ENCODE measurements at places on chromosomes 6 and 20.

DNA sequence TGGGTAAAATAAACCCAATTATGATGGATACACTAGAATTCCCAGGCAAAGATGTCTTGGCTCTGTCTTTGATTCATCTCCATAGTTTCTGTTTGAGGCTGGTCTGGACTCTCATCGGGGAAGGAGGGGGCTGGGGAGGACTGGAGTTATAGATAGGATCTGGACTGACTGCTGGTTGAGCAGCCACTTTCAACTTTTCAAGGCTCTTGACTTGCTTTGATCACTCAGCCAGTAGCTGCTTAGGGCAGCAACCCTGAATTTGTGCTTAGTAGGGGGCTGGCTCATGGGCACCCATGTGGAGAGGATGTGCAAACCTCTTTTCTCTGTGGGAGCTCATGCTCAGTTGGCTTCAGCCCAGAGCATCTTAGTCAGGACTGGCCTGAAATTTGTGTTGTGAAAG is 114.0 kb upstream of the NEDD9 start:
- no peak for ATAC-seq

DNA sequence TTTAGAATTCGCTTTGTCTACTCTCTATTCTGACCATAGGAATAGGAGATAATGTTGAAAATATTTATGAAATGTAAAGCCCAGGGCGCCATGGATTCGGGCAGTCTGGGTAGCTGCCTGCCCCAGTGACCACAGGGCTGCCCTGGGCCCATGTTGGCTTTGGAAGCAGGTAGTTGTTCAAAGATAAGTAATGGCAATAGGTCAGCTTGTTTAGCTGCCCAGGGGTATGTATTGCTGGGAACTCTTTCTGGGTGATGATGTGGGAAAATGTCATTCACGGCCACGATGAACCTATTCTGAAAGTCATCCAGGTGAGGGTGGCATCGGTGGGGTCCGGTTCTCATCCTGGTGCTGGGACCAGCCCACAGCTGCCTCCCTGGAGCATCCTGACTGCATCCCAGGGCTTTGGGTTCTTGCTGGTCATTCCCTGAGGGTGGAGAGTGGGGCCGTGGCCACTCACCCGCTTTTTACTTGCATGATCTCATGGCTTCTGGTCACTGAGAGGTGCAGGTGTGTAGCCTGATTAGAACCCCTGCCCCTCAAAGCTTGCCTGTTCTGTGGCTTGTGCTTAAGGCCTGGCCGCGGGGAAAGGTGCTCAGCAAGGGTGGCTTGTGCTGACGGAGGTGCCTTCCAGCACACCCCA is 102.8 kb downstream of the ERMARD start:
- ATAC-seq = no peak

DNA sequence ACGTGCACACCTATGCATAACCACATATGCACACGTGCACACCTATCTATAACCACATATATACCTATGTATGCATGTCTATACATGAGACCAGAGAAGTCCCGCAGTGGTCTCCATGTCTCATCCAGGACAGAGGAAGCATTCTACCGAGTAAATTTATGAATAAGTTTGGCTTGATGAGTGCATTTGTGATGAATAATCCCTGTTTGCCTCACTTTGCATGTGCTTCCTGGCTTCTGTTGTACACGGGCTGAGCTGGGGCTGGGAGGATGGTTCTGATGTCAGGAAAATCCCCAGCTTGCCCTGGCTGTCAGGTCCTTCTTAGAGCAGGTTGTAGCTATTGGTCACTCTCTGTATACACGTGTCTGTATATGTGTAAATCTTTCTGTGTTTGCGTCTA is 157.6 kb upstream of the RPS6KA2 start:
- no peak for ATAC-seq

DNA sequence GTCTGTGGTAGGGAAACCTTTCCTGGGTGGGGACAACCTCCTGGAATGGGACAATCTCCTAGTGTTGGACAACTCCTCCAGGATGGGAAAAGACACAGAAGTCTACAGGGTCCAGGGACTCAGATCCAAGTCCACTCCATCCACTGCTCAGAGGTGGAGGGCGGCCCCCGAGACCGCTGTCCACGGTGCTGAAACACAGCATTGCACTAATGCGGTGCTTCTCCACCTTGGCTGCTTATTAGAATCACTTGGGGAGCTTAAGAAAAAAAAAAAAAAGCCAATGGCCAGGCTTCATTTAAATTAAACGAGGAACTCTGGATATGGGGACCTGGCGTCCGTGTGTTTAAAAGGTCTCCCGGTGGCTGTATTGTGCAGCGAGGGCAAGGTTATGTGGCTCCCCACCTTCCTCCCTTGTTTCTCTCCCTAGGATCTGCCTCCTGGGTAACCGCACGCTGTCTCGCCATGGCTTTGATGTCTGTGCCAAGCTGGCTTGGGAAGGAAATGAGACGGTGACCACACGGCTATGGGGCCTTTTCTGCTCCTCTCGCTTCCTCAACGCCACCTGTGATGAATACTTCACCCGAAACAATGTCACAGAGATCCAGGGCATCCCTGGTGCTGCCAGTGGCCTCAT is 12.0 kb downstream of the SLC12A5 start:
- no peak for ATAC-seq

- peak; percentile 59 for ATAC-seq
These were observed 67.2 kb upstream of the TNFRSF21 start for GRCh38 chr6:47376930-47377329.

DNA sequence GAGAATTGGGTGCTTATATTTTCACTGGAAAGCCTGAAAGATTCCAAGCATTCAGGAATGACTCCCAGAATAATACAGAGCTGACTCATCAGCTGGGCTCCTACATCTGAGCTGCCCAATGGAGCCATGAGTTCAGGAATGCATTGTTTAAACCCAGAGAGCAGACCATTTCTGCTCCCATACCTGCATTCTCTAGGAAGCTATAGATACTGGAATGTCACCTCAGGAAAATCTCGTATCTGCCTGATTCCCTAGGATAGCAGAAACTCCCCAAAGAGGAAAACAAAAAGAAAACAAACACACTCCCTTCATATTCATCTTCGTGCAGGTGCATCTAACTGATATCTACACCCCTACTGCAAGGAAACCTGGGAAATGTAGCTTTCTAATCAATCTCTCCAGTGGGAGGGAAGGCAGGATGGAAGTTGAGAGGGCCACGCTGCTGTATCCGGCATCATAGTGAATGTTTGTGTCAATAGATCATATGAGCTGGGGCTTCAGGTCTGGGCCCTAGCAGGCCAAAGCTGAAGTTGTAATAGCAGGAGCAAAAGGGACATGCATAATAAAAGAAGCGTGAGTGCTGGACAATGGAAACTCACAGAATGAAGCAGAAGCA is 8.2 kb upstream of the SLC2A12 start:
- no peak for ATAC-seq

DNA sequence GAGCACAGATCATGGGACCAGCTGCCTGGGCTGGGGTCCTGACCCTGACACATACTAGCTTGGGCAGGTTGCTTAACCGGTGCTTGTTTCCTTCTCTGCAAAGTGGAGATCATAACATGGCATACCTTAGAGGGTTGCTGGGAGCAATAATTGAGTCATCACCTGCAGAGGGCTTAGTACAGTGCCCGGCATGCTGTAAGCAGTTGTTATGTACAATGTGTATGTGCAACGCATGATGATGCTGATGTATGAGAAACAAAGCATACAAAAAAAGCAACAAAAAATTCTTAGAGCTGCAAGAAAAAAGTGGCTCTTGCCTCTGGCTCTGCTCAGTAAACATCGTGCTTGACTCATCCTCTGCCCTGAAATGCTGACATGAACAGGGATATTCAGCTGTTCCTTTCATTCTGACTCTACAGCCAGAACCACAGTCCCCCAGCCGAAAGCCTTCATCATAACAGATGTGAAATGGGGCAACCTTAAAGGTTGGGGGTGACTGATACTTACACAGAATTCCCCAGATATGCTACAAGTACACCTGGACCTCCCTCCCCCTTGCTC is 91.7 kb downstream of the CLIC5 start:
- ATAC-seq = peak; percentile 85

GRCh38 chr20:36632147-36632486 is 13.9 kb downstream of the SLA2 start:
- ATAC-seq = no peak

GRCh38 chr6:143498428-143498827 is 13.1 kb downstream of the FUCA2 start:
- no peak for ATAC-seq

- ATAC-seq = no peak
These were observed 42.8 kb downstream of the INSM1 start for GRCh38 chr20:20410678-20411077.

DNA sequence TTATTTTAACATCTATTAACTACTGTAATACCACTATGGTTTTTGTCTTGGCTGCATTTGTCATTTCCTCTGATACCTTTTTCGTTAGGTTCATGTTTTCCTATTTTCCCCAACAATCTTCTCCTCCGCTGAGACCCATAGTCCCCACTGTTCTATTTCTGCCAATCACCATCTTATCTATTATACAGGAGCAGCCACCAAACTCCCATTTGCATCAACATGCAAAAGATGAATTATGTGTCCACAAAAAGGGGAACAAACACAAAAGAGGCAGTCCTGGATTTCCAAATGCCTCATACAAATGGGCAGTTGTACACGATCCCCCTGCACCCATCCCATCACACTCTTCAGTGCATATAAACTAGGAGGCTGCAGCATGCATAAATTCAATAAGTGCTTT is 121.7 kb upstream of the MYLIP start:
- ATAC-seq = no peak

DNA sequence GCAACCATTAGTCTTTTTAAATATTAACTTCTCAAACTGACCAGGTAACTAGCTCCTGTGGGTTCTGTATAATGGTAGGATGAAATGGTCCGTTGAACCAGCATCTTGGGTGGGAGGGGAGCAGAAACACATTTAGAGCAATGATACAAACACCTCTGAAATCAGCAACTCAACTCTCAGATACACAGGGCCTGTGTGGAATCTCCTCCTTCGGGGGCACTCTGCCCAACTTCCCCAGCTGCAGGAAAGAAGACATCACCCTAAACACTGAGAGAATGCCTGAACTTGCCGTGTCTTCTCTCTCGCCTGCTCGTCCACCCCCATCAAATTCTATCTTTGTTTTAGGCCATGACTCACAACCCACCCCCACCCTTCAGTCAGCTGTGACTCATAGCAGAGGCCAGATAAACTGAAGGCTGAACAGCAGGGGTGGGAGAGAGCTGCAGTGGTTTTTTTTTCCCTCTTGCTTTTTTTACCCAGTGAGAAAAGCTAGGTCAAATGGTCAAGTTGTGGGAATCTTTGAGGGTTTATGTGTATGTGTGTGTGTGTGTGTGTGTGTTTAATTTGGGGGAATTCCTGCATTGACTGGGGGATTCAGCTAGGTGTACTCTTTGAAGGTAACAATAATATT is 593.4 kb upstream of the JAG1 start:
- peak; percentile 61 for ATAC-seq

DNA sequence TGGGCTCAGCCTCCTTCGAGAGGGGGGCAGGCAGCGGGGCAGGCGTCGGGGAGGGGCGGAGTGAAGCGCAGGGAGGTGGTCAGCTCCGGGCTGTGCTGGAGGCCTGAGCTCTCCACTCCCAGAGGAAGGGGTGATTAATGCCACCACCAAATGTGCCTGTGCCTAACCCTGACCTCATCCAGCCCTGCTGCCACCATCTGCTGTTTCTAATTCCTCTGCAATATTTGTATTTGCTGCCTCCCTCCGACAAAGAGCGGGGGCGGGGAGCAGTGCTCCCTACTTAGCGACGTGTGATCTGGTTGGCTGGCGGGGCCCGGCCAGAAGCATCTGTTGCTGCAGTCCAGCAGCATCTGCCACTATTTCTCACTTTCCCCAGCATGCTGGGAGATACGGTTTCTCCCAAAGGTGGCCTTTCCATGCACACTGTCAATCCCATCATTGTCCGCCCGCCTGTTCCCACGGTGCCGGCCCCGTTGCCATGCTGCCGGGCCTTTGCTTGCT is 47.0 kb downstream of the DLL1 start:
- no peak for ATAC-seq

DNA sequence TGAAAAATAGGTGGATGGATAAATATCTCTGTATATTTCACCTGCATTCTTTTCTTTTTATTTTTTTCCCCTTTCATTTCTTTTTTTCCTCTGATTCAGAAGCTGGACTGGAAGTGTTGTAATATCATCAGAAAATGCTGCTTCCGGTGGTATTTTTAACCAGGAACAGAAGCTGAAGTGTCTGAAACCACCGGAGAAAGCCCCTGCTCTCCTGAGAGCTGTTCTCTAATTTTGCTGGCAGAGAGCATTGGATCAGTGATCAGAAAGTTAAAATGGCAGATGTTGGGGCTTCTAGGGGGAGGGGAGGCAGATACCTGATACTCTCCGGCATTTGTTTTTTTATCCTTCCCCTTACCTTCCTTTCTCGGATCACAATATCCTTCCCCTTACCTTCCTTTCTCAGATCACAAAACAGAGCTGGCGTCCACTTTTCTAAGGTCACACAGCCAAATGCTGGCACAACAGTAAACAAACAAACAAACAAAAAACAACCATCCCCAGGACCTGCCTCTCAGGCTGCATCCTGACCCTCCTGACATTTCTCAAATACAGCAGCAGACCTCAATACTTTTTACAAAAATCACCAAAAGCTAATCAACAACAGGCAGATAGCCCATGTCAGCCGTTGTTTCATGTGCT is 143.2 kb upstream of the ZNF217 start:
- peak; percentile 53 for ATAC-seq

GRCh38 chr6:159976686-159977254 is 7.9 kb downstream of the IGF2R start:
- ATAC-seq = no peak

- ATAC-seq = peak; percentile 95
These were observed 78.0 kb downstream of the RWDD2A start for GRCh38 chr6:83270971-83271719.

DNA sequence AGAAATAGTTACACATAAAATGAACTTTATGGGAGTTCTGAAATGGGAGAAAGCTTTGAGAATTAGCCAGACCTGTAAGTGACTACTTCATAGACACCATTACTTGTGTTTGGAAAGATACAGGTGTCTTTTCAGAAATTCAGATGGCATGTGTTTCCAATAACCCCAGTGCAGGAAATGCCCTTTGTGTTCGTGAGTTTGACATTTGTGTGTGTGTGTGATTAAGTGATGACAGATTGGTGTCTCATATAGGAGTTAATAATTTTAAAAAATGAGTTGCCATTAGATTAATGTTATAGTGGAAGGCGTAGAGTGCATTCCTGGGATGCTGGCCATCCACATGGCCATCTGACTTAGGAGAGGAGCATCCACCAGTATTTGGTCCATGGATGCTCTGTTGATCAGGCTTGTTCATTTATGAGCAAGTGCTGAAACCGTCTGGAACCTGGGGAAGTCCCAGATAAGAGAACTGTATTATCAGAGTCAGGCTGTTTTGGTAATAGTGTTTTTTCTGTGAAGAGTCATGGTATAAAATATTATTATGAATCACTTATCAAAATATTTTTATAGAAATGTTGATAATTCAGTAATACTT is 3.1 kb downstream of the STK4 start:
- ATAC-seq = peak; percentile 27

GRCh38 chr6:129486327-129486726 is 223.7 kb downstream of the ARHGAP18 start:
- ATAC-seq = no peak

GRCh38 chr6:7218406-7218988 is 94.5 kb downstream of the SSR1 start:
- no peak for ATAC-seq

- peak; percentile 90 for ATAC-seq
These were observed 85.0 kb upstream of the CEP85L start for GRCh38 chr6:118736440-118736839.

- ATAC-seq = no peak
These were observed 642.2 kb downstream of the EYS start for GRCh38 chr6:65064844-65065243.
